ENCODE measurements at places on chromosomes 4 and X.

DNA sequence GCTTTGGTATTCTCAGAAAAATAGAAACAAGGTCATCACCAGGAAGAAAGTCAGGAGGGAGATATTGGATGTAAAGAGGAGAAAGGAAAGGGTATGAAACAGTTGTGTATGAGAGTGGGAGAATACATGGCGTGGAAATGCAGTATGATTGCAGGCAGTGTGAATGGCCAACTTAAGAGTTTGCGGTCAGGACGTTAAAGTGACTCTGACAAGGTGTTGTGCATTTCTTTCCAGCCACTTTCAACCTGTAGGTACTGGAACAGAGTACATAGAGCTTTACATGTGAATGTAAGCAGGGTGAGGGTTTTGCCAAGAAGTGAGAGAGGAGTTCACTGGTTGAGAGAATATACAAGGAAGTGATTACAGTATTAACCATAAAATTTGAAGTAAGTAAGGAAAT, 15.7 kb downstream of the ATP10D start:
- DNase-seq = no peak

DNA sequence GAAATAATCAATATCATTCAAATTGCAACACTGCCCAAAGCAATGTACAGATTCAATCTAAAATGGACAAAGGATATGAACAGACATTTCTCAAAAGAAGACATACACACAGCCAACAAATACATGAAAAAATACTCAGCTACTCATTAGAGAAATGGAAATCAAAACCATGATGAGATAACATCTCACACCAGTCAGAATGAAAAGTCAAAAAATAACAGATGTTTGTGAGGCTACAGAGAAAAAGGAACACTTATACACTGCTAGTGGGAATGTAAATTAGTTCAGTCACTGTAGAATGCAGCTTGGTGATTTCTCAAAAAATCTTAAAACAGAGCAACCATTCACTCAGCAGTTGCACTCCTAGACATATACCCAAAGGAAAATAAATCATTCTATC, 205.2 kb downstream of the DKK2 start:
- no peak for DNase-seq

- no peak for DNase-seq
Observed at GRCh38 chrX:17425136-17425535, 50.1 kb downstream of the NHS start.

DNA sequence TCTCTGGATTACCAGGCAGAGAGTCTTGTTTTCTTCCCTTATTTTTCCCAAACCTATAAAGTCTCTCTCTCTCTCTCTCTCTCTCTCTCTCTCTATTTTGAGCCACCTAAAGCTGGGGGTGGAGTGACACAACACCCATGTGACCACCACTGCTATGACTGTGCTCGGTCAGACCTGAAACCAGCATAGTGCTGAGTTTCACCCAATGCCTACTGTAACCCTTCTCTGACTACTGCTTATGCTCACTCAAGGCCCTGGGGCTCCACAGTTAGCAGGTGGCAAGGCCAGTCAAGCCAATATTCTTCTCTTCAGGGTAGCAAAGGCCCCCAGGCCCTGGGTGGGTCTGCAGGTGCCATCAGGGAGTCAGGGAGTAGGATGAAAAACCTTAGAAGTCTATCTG, 114.7 kb upstream of the ARMCX2 start:
- DNase-seq = no peak

DNA sequence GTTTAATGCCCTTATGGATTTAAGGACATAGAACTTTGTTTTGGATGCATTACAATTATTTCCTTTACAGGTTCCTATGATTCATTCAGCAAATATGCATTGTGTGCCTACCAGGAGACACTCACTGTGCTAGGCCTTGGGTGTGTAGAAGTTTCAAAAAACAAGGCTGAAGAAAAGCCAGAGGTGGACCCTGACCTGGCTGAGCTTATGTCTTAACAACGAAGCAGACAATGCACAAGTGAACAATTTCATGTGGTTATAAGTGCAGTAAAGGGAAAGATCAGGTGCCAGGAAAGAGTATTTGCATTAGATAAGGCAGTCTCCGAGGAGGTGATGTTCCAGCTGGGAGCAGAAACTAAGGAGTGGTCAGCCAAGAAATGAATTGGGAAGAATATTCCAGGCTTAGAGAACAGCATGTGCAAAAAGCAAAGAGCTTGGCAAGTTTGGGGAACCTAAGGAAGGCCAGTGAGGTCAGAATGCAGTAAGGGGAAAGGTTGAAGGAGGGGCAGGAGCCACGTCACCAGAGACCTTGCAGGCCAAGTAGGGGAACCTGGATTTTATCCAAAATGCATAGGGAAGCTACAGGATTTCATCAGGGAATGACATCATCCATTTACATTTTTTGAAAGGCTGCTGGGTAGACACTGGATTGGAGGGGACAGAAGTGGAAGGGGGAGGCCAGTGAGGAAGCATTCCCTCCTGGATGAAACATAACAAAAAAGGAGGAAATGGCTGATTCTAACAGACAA, 193.6 kb downstream of the SOWAHB start:
- DNase-seq = no peak

DNA sequence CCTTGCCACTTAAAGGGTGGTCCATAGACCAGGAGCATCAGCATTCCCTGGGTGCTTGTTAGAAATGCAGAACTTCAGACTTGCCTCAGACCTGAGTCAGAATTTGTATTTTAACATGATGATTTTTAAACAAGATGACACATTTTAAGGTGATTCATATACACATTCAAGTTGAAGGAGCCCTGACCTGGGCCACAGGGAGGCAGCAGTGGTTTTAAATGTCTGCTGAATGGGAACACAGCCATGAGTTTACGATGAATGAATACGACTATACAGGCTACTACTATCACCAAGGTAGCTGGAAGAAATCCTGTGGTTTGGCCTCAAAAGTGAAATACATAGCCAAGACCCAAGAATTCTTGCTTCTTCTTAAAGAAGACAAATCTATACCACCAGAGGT, 2.9 kb downstream of the HDAC8 start:
- DNase-seq = no peak

DNA sequence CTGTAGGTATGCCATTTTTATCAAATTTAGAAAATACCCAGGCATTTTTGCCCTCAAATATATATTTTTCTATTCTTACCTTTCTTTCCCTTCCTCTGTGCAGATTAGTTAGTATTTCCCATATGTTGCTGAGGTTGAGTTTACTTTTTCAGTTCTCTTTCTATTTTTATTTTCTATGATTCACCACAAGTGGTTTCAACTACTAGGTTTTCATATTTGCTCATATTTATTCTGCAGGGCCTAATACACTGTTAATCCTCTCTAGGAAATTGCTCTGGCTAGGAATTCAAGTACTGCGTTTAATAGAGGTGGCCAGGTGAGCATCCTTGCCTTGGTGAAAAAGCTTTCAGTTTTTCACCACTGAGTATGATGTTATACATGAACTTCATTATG, 1535.3 kb upstream of the PCDH10 start:
- no peak for DNase-seq

DNA sequence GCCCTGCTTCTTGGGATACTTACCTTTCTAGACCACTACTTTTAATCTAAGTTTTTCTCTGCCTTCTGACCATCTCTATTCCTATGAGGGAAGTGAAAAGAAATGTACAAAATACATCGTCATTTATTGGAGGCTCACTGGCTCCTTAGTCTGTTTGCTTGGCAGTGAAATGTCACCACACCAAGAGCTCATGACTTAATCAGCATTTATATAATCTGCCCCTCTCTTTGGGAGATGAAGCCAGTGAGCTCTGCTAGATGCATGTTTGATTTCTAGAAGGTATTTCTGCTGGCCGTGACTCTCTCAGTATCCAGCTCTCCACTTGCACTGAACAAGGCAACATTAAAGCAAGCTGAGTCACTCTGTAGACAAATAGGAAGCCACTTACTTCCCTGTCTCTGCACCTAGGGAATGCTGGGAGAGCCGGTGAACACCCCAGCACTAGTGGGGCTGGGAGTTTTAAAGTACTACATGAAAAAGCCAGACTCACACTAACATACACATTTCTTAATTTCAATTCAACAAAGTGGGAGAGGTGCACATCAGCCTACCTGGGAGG, 79.1 kb downstream of the MID1IP1 start:
- no peak for DNase-seq

DNA sequence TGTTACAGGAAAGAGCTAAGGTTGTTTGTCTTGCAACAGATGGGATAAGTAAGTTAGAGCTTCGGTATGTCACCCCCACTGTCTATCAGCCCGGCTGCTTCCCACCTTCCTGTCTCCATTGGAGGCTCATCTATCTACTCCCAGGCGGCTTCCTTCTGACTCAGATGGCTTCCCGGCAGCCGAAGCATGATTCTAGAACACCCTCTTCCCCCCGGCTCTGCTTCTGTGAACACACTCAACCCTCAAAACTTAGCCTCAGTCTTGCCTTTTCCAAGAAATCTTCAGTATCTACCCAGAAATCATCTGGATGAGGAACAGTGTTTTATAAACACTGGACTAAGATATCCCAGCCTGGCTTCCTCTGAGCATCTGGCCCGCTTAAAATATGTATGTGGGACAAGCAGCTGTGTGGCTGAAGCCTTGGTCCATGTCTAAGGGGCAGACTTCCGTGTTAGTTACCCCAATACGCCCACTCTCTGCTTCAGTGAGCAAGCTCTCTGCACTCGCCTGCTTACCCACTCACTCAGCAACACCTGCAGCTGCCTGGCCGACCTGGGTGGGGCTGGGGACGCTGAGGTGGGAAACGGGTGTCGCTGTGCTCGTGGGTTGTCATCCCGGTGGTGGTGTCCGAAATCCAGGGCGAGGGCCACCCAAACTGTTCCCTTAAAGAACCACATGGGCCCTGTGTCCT, 12.0 kb upstream of the SLC2A9 start:
- no peak for DNase-seq

- no peak for DNase-seq
Observed at GRCh38 chr4:34281826-34282225, 1962.5 kb downstream of the ARAP2 start.

DNA sequence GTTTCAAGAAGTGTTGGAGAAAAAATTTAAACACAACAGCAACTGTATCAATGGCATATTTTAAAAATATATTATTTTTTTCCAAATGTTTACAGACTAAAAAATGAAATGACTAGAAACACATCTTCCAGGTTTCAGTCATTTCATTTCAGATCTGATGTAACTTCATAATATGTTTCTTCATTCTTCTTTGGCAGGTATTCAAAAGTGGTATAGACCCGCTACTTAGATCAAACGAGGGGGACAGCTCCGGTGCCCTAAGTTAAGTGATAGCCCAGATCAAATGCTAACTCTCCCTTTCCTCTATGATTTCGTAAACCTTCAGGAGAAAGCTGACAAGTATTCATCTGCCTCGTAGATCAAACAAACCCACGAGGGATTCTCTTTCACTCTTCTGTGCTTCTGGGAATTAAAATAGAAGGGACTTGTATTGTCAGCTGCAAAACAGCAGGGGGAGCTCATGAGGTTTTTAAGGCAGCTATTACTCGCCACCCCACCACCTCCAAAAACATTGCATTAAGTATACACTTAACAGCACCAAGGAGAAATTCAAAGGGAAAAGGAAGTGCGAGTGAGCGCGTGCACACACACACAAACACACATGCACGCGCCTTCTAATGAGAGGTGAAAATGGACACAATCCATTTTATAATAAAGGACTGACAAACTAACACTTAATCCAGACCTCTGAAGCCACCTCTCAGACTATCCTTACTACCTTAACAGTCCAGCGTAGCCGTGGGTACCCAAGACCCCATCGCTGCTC, 21.4 kb downstream of the HELT start:
- peak; percentile 53 for DNase-seq

DNA sequence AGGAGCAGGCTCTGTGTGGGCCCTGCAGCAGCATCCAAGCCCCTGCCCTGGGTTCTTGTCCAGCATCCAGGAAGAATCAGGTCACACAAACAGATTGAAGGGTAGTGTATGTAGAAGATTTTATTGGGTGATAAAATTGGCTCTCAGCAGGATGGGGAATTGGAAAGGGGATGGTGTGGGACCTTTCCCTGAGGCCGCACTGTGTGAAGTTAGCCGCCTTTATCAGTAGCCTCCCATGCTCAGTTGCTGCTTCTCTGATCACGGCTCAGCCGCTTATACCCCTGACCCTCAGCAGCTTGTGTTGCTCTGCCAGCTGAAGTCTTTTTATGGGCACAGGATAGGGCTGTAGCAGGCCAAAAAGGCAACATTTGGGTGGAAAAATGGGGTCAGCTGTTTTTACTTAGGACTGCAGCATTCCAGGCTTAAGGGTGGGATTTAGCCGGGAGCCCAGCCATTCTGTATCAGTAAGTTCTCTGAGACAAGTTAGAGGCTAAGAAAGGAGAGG, 35.2 kb upstream of the CCNG2 start:
- no peak for DNase-seq

- no peak for DNase-seq
Observed at GRCh38 chr4:140237616-140238350, 83.8 kb upstream of the MAML3 start.

GRCh38 chrX:28613558-28613957, 26.3 kb downstream of the IL1RAPL1 start:
- DNase-seq = no peak

- DNase-seq = no peak
Observed at GRCh38 chr4:111326450-111326849, 703.6 kb upstream of the PITX2 start.

DNA sequence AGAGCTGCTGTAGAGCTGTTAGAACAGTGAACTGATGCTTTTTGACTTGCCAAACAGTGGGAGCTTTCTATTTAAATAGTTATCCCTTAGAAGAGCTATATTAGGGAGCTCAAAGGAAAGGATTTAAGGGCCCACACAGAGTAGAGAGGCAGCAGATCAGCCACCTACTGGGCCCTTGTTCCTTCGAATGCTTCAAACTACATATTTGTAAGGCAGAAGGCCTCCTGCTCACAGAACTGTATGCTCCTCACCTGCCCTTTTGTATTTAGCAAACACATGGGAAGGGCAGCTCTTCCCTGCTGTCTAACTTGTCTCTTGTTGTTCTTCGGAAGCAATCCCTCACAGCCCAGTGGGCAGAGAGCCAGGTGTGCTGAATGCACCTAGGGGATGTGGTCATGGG, 38.0 kb downstream of the IL1RAPL1 start:
- no peak for DNase-seq

DNA sequence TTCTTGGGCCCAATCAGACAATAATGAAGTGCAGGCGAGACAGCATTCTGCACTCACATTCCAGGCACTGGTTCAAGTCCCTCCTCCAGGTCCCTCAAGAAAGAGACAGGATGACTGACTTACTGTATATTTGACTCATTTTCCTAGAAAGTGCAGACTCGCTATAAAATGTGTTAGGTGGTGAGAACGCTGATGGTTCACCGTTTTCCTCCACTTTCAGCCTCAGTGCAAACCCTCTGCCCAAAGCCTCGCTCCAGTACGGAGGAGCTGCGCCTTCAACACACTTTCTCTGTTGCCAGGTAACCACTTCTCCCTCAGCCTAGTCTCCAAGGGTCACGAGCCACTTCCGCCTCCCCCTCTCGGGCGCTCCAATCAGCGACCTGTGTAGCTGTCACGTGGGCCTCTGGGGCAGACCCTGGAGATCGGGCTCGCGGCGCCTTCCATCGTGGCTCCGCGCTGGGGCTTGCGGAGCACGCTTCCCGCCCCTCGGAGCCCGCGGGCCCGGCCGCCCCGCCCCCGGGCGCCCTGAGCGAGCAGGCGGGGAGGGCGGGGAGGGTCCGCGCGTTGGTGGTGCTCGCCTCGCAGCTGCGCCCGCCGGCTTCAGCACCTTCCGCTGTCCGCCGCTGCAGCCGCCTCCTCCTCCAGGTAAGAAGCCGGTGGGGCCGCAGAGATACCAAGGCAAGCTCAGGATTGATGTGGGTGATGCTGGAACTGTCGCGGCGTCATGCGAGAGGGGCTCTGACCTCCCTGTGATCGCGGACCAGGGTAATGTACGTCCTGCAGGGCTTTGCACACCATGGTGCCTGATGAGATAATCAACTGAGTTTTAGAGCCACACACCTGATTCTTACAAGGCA, at the start of gene WDR17:
Gene WDR17 (plus strand): TSS at position 407 of the 857 bp plus-strand sequence. CDS start 45,740 bp downstream, outside the sequence.
- DNase-seq = peak; percentile 77

All from CD4-positive, alpha-beta T cell treated with Interleukin-6 for 4 hours (primary cell).